ENCODE measurements at places on chromosomes 5 and 9.

GRCh38 chr9:18907927-18908625 lies 124.9 kb downstream of the SAXO1 start:
- no peak for DNase-seq

GRCh38 chr5:92514896-92515295 lies 1066.1 kb downstream of the NR2F1-AS1 start:
- no peak for DNase-seq

GRCh38 chr5:74652576-74652975 lies 12.0 kb upstream of the ENC1 start:
- DNase-seq = no peak

DNA sequence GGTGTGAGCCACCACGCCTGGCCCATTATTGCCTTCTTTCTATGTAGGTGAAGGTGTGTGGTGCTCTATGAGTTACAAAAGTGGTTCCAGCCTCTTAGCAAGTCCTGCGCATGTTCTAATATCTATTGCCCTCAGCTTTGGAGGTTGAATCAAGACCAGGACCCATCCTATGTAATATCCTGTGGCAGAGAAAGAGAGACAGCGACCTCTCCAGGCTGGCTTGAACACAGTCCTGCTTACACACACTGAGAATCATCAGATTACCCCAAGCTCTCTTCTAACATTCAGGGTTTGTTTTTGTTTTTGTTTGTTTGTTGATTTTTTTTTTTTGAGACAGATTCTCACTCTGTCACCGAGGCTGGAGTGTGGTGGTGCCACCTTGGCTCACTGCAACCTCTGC lies 94.7 kb upstream of the OSMR start:
- no peak for DNase-seq

GRCh38 chr5:147092044-147092443 lies 142.8 kb upstream of the STK32A start:
- no peak for DNase-seq

GRCh38 chr9:98916660-98917059 lies 27.0 kb upstream of the COL15A1 start:
- DNase-seq = no peak

GRCh38 chr5:5246736-5247135 lies 106.6 kb downstream of the ADAMTS16 start:
- DNase-seq = no peak

- no peak for DNase-seq
Measured at GRCh38 chr9:128282500-128282899, 6.4 kb downstream of the SWI5 start.

DNA sequence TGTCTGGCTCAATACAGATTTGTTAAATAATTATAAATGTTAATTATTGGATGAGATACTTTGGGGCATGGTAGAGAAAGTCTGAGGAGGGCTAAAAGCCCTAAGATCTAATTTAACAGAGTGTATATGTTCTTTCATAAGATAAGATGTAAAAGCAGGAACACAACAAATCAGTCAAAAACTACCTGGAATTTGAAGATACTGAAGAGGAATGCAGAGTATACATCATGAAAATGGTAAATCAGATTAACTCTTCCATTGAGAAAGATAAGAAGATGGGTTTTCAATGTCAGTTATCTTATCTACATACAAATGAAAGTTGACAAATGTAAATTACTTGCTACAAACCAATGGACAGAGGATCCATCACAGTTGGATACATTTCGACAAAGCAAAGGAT lies 107.3 kb upstream of the NFIB start:
- DNase-seq = no peak
